ENCODE measurements at places on chromosomes 3 and 15. TPM values are rescaled to one million over a fixed set of nuclear protein-coding genes. Genes with fewer than 3 reads are reported as not detected.

DNA sequence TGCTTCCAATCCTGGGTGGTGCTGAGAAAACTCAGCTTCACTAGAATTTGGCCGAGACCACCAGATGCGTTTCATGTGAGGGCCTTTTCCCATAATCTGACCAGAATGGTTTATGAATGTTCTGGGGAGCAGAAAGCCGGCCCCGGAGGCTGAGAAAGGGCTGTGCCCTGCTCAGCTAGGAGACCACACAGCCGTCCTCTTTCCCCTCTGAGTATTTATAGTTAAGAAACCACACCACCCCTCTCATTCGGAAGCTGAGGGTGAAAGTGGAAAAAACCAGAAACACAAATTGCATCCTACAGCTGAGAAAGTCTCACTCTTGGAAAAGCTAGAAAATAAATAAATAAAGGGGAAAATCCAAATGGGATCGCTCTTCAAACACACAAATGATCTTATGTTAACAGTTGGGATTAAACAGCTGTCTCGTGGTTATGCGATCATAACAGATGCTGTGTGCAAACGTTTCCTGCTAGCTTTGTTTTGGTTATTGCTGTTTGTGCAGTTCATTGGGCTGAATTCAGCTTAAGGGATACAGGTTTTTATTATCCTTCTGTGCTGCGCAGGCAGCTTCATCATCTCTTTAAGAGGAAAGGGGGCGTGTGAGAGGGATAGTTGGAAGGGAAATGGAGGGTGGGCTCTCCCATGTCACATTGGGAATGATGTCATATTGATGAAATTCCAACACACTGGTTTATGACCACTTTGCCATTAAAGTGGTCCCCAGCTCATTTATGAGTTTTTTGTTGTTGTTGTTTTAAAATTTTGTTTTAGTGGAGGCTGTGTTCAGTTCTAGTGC, 1026.2 kb upstream of the NR2F2 start:
- no peak for DNase-seq
- no peak overlapping the region for H3K27ac ChIP-seq
- no peaks in the 10 kb centered on the region for H3K27me3 ChIP-seq
- no peak overlapping the region for H3K4me3 ChIP-seq

Gene NAA50
- 48.0 TPM for total RNA-seq

DNA sequence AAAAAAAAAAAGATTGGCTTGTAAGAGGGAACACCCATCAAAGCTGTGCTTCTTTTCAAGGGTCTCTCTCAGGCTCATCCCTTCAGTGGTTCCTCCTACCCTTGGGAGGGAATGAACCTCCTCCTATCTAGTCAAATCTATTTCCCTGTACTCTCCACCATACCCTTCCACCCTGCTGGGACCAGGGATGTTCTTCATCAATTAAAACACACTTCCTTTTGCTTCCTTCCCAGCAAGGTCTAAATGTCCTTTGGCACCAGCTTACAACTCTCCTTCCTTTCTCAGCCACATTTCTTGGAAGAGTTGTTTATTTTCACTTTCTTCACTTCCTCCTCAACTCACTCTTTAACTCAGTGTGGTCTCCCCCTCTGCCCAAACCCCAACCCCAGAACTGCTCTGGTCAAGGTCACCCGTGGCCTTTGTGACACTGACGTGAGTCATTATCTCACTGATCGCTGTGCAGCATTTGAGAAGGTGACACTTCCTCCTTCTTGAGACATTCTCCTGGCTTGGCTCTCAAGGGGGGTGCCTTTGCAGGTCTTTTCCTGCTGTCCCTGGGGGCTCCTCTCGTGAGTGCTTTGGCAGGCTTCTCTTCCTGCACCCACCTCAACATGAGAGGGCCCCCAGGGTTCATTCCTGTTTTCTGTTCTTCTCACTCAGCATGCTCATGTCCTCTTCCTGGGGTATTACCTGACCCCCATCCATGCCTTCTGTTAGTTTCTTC, 210.5 kb upstream of the TLE3 start:
- no peak overlapping the region for H3K4me3 ChIP-seq
- DNase-seq = no peak
- no peak overlapping the region for H3K27ac ChIP-seq
- H3K4me1 ChIP-seq = peaks cover 16% of the 10 kb centered on the region
- H3K36me3 ChIP-seq = no peaks in the 10 kb centered on the region

- H3K27ac ChIP-seq = no peak overlapping the region
- no peak overlapping the region for H3K4me3 ChIP-seq
- H3K36me3 ChIP-seq = no peaks in the 10 kb centered on the region
- H3K4me1 ChIP-seq = no peaks in the 10 kb centered on the region
- DNase-seq = no peak
These were observed 173.8 kb upstream of the ARRDC4 start for GRCh38 chr15:97786741-97787140.

- H3K4me3 ChIP-seq = no peak overlapping the region
- no peak for DNase-seq
- H3K27me3 ChIP-seq = no peaks in the 10 kb centered on the region
- peaks cover 19% of the 10 kb centered on the region for H3K4me1 ChIP-seq
- no peak overlapping the region for H3K27ac ChIP-seq
These were observed 45.3 kb upstream of the NEDD4 start for GRCh38 chr15:56038707-56039106.

Gene FOXB1
- total RNA-seq = 0.14 TPM

GRCh38 chr3:184164648-184165330, 9.6 kb downstream of the DVL3 start:
- H3K27ac ChIP-seq = no peak overlapping the region
- no peak overlapping the region for H3K4me3 ChIP-seq
- peaks cover 52% of the 10 kb centered on the region for H3K36me3 ChIP-seq
- no peaks in the 10 kb centered on the region for H3K27me3 ChIP-seq

Gene MNS1
- total RNA-seq = 0.20 TPM

All from CD4-positive, alpha-beta T cell (primary cell).